CMK (cell line): ENCODE measurements at places on chromosomes 7 and 10.

GRCh38 chr10:97851341-97852001 lies 1.8 kb downstream of the GOLGA7B start:
- DNase-seq, result no peak

- DNase-seq, result no peak
These were observed 59.6 kb upstream of the C1GALT1 start for GRCh38 chr7:7122701-7123281.

DNA sequence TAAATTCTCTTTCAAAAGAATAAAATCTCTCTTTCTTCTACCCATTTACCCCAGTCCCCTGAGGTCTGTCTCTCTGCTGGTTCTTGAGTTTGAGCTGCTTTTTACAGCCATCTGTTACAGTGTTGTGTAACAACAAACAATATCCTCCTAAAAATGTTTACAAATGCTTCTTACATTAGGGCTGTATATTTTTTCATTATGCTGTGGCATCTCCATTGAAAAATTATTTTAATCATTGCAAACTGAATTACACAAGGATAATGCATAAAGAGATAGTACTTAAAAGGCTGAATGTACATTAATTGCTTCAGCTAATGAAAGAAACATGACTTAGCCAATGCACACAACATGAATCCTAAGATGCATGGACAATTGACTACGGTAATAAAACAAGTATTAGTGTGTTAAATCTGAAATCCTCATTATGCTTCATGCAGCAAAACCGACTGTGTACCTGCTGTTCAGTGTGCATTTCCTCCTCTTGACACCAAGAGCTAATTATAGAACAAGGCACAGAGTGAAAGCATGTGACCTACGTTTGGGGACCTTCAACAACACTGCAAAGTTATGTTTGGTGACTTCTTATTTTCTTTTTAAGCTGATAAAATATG lies 181.7 kb upstream of the RHOBTB1 start:
- no peak for DNase-seq

DNA sequence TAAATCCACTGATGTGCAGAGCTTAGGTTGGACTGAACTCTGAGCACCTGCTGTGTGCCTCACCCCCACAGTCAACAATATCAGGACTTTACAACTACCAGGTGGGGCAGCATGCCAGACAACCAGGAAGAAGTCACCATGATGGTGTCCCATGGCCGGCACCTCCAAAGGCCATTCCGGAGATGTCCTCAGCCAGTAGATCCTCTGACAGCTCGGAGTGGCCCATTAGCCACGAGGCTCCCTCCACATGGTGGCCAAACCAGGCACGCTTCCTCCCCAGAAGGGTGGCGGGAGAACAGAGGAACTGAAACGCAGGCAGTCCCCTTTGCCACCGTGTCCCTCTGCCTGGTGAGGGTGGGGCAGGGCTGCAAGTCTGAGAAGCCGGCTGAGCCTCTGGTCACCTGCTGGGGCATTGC lies 390.0 kb downstream of the TNS3 start:
- no peak for DNase-seq

GRCh38 chr10:6400331-6400730 lies 179.7 kb downstream of the PRKCQ start:
- no peak for DNase-seq

DNA sequence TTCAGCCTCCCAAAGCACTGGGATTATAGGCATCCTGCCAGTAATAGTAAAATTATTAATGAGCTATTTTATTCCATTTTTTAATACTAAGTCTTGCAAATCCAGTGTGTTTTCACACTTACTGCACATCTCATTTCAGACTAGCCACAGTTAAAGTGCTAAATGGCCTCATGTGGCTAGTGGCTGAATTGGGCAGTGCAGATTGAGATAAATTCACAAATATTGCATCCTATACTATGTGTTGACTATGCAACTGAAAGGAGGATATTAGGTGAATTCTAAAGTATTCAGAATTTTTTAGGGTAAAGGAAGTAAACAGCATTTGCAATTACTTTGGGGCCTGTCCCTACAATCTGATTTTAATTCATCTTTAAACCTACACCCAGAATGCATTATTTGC lies 10.2 kb downstream of the APBB1IP start:
- DNase-seq, result no peak

GRCh38 chr7:94088560-94088959 lies 84.4 kb upstream of the BET1 start:
- no peak for DNase-seq

- DNase-seq, result no peak
These were observed 5.5 kb downstream of the ANXA11 start for GRCh38 chr10:80199828-80200227.

DNA sequence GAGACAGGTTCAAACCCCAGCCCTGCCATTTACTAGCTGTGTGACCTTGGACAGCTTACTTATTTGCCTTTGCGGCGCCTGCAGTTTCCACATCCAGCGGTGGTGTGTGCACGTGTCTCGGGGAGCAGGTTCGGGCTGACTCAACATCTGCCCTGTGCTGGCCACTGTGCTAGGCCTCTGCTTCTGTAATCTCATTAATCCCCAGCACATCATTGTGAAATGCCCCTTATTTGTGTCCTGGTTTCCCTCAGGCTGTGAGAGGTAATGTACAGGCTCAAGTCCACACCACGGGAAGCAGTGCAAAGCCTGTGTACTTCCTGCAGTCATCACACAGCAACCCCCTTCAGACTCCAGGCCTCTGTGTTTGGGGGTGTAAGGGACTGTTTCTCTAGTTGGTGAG lies 285.7 kb downstream of the RPS24 start:
- DNase-seq, result no peak

- DNase-seq, result no peak
These were observed 153.4 kb downstream of the MLLT10 start for GRCh38 chr10:21687266-21688008.

GRCh38 chr7:111232249-111233084 lies 141.5 kb downstream of the LRRN3 start:
- no peak for DNase-seq

DNA sequence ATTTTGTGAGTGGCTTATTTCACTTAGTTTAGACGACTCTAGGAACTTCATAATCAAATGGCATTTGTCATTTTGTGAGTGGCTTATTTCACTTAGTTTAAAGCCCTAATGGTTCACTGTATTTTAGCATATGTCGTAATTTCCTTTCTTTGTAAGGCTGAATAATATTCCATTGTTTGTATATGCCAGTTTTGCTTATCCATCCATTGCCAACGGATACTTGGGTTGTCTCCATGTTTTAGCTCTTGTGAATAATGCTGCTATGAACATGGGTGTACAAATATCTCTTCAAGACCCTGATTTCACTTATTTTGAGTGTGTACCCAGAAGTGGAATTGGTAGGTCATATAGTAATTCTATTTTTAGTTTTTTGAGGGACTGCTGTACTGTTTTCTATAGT lies 31.8 kb downstream of the DOCK1 start:
- no peak for DNase-seq

DNA sequence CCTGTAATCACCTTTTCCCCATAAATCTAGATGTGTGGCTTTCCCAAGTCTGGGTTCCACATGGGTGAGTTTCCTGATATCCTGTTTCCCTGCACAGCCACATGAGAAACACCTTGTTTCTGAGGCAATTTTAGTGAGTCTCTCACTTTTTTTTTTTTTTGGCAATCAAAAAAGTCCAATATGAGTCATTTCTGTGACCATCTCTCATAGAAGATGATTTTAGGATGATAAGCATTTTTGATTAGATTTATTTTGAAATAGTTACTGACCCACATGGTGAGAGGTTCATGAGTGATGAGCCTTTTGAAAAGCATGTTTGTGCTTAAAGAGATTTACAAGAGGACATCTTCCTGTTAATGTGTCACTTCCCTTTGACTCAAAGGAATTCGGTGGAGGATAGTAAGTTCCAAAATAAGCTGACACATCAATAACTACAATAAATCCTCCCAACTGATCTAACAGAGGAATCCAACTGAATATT lies 464.0 kb downstream of the INHBA start:
- no peak for DNase-seq

- DNase-seq, result no peak
These were observed 36.7 kb downstream of the SLIT1 start for GRCh38 chr10:97149079-97149531.

DNA sequence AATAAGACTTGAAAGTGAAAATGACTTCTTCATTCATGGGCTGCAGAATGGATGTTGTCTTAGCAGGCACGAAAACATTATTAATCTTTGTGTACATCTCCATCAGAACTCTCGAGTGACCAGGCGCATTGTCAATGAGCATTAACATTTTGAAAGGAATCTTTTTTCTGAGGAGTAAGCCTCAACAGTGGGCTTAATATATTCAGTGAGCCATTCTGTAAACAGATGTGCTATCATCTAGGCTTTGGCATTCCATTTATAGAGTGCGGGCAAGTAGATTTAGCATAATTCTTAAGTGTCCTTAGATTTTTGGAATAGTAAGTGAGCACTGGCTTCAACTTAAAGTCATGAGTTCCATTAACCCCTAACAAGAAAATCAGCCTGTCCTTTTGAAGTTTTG lies 33.1 kb downstream of the PTTG1IP2 start:
- DNase-seq, result no peak

GRCh38 chr7:30322271-30323005 lies 38.0 kb downstream of the ZNRF2 start:
- DNase-seq, result no peak

DNA sequence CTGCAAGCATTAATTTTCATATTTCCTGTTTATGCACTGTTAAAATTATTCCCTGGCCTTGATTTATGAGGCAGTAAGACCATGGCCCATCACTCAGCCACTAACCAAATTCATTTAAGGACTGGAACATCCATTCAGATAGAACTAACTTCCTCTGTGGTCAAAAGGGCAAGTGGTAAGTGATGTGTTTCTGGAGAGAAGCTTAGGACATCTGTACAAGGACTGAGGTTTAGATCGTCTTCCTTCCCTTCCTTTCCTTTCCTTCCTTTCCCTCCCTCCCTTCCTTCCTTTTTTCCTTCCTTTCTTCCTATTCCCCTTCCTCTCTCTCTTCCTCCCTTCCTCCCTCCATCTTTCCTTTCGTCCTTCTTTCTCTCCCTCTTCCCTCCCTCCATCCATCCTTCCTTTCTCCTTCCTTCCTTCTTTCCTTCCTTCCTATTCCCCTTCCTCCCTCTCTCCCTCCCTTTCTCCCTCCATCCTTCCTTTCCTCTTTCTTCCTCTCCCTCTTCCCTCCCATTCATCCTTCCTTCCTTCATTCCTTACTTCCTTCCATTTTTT lies 1019.4 kb downstream of the TYW1 start:
- DNase-seq, result no peak

- no peak for DNase-seq
These were observed 340.9 kb downstream of the LRMDA start for GRCh38 chr10:75772153-75772887.

DNA sequence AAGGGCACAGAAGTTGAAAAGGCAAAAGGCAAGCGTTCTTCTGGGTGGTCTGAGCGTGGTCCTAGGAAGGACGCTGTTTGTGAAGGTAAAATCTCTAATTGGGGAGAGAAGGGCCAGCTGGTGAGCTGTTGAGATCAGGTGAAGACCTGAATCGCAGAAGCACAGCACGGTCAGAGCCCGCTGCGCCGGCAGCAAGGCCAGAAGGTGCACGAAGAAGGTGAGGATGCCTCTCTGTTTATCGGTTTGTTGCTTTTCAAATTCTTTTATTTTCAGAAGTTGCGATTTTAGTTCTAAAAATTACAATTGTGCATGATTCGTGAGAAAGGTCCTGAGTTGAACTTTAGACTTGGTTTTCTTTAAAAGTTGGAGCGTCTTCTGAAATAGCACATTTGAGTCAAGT lies 247.8 kb upstream of the FOXK1 start:
- DNase-seq, result no peak
